ENCODE measurements at places on chromosomes 12 and 14.
A peak's percentile ranks its signal among the peaks of the same experiment; 100 is the strongest.

DNA sequence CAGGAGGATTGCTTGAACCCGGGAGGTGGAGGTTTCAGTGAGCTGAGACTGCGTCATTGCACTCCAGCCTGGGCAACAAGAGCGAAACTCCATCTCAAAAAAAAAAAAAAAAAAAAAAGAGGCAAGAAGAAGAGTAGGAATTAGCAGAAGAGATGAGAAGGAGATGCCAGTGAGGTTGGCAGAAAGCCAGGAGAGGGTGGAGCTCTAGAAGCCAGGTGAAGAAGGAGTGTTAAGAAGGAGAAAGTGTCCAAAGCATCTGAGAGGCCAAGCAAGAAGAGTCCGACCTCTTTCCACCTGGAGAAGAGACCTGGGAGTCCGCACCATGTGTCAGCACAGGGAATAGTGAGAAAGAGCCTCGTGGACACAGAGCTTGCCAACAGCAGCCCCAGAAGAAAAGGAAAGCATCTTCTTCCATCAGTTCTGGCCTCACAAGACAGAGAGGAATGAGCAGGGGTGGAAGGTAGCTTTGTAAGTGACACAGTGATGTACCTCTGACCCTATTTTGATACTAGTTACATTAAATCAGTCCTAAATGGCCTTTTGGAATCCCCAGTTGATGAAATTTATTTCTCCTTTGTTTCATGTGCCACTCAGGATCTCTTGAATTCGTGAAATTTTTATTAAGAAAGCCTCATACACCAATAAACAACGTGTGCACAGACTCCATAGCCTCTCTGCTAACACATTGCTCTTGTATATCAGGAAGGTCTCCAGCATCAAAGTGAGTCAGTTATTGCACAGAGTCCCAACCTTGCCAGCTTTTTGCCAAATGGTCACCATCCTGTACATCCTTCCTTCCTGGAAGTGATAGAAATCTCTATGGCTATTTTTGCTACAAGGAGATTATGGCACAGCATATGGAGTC, 70.6 kb downstream of the SAMD4A start:
- DNase-seq = no peak

DNA sequence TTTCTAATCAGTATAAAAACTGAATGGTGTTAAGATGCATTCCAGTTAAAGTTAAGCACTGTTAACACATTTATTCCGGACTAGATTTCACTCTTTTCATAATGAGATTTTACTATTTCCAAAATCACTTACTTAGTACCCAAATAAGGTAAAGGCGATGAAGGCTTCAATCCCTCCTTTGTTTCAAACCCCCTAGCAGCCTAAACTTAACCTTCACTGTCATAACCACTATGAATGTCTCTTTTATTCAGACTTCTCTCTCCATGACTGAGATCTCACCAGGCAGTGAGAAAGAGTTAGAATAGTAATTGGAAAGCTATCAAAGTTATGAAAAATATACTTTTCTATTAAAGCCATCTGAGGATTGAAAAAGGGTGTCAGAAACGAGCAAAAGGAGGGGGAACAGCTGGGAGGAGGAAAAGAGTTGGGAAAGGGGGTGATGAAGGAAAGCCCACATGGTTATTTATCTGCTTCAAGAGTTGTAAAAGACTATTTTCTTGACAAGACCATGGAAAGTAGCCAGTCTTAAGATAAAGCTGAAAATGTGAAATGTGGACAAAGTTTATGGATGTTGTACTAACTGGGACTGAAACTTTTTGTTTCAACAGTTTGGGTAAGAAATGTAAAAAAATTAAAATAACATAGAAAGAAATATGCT, 11.7 kb downstream of the EPS8 start:
- no peak for DNase-seq

GRCh38 chr12:82426081-82426480, 67.8 kb downstream of the METTL25 start:
- DNase-seq = no peak

DNA sequence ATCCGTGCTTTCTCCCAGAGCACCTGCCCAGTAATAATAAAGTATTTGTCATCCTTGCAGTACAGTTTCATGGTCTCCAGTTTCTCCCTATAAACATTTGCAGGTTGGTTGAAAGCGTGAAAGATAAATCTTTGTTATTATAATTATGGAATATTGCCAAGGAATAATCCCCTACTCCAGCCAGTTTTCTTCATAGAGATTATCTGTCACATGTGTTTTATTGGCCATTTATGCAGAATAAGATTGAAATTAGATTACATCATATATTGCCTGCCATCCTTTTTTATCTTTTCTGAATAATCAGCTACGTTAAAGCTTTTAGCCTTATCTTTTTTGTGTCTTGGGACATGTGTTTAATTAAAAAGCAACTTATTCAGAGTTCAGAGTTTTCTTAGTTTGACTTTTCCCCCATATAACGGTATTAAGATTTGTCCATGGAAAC, 168.0 kb downstream of the KICS2 start:
- DNase-seq = no peak

DNA sequence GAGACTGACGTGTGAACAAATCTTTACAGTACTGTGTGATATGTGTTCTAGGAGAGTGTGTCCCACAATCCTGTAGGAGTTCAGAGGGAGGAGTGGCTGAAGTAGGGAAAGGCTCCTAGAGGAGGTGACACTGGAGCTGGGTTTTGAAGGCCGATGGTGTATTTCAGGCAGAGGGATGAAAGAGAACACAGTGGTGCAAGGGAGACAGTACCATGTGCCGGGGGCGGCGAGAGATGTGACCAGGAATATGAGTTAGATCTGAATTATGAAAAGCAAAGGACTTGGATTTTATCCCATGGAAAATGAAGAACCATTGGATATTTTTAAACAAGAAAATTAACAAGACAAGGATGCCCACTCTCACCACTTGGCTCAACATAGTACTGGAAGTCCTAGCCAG, 77.0 kb upstream of the ESRRB start:
- DNase-seq = peak; percentile 24
